ENCODE measurements at places on chromosomes 12 and 14. TPM values are rescaled to one million over a fixed set of nuclear protein-coding genes. Genes with fewer than 3 reads are reported as not detected.

GRCh38 chr14:22379727-22380126 lies 209.3 kb downstream of the DAD1 start:
- DNase-seq = no peak

- no peak for DNase-seq
Observed at GRCh38 chr12:47997321-47997720, 7.0 kb downstream of the COL2A1 start.

Gene LIMA1
- total RNA-seq = 76.6 TPM

- DNase-seq = no peak
Observed at GRCh38 chr14:74977164-74977900, 21.9 kb upstream of the PGF start.

GRCh38 chr14:33814010-33814409 lies 136.9 kb downstream of the EGLN3 start:
- no peak for DNase-seq

Gene CBLN3
- total RNA-seq = 2.3 TPM

- no peak for DNase-seq
Observed at GRCh38 chr12:101299346-101299745, 19.4 kb downstream of the UTP20 start.
